Posterior vena cava (tissue), 2 donors: ENCODE measurements at places on chromosomes 1 and 21. TPM values are rescaled to one million over a fixed set of nuclear protein-coding genes. Genes with fewer than 3 reads are reported as not detected.

DNA sequence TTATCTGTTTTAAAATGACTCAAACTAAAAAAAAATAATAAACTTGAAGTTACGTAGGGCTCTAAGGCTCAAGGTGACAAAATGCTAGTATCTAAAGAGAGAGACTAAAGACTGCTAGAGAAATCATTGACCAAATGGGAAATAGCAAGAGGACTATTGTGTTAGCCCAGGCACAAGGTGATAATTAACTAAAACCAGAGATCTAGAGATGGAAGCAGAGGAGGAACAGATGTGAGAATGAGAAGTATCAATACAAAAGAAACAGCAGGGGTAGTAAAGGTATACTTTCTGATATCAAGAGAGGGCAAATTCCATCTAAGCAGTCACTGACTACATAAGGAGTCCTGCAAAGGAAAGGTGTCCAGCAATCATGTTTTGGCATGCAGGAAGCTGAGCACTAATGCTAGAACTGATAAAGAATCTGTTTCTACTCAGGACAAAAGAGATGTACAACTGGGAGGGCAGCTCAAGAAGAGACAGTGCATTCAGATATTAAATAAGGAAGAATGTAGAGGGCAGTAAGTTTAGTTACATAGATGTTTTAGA is 100.2 kb upstream of the GNG4 start:
- DNase-seq, result no peak

- no peak for DNase-seq
Observed at GRCh38 chr21:26093122-26093521, 77.4 kb downstream of the APP start.

DNA sequence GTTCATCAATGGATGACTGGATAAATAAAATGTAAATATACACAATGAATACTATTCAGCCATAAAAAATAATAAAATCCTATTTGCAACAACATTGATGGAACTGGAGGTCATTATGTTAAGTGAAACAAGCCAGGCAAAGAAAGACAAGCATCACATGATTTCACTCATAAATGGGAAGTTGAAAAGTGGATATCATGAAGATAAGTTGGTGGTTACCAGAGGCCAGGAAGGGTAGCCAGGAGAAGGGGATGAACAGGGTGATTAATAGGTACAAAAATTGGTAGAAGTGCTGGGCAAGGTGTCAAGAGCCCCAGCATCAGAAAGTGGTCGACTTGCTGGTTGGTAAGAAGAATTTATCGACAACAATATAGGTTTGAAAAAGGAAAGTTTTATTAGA is 1.3 kb upstream of the PARK7 start:
- no peak for DNase-seq

GRCh38 chr1:1211541-1212441 is 2.2 kb downstream of the TNFRSF4 start:
- DNase-seq, result no peak

ANKRD65 gene
- total RNA-seq, result 7.4 TPM
